Left kidney (tissue), 8 donors: ENCODE measurements at places on chromosomes 11 and 22. TPM values are rescaled to one million over a fixed set of nuclear protein-coding genes. Genes with fewer than 3 reads are reported as not detected.

The MRGPRE gene
- not detected for polyA plus RNA-seq

The SOX10 gene
- 1.3 TPM for polyA plus RNA-seq

The PPP2R1B gene
- polyA plus RNA-seq: 23.7 TPM

The PATE4 gene
- polyA plus RNA-seq: 0.20 TPM

The OR4C6 gene
- not detected for polyA plus RNA-seq

The IGF2 gene
- 738 TPM for polyA plus RNA-seq

The ARHGAP20 gene
- polyA plus RNA-seq: 5.7 TPM

The OSBP2 gene
- 5.5 TPM for polyA plus RNA-seq

The PATE2 gene
- 0.25 TPM for polyA plus RNA-seq

The GAL3ST1 gene
- 23.8 TPM for polyA plus RNA-seq

- no peak for DNase-seq
Observed at GRCh38 chr22:45444168-45444567, 30.7 kb downstream of the RIBC2 start.

GRCh38 chr11:6498121-6498520 is 1.0 kb downstream of the DNHD1 start:
- no peak for DNase-seq

GRCh38 chr11:46554213-46555147 is 39.3 kb downstream of the AMBRA1 start:
- DNase-seq: no peak

- DNase-seq: no peak
Observed at GRCh38 chr11:125980436-125980835, 34.6 kb downstream of the VSIG10L2 start.

- no peak for DNase-seq
Observed at GRCh38 chr11:18492888-18493287, 33.9 kb downstream of the TSG101 start.

DNA sequence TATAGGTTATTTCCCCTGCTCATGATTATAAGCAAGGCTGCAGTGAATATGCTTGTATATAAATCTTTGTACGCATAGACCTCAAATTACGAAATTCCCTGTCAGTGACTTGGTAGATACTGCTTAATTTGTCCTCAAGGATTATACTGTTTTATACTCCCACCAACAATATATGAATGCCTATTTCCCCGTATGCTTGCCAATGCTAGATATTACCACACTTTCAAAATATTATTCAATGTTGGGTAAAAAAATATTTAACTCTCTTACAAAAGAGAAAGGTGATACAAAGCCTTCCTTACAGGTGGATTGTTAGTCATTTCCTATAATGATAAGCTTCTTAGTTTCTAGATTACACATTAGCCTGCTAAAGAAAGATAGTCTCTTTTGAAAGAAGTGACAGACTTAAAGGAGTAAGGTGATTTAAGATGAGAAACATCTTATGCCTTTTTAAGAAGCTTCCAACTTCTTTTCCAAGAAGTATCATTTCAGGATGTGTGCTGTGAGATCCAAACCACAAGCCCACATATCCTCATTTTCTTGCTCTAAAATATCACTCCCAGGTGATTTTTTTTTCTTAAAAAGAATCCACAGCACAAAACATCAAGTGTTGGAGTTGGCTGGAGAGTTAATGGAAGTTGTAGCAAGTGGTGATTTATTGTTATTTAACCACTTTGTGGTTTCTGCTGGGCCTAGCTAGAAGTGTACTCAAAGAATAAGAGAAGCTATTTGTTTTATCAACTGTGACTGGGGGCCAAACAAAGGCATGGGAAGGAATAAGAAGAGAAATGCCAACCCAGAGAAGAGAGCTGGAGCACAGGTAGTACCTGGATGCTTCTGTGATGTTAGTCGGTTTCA is 59.2 kb downstream of the BARX2 start:
- no peak for DNase-seq

DNA sequence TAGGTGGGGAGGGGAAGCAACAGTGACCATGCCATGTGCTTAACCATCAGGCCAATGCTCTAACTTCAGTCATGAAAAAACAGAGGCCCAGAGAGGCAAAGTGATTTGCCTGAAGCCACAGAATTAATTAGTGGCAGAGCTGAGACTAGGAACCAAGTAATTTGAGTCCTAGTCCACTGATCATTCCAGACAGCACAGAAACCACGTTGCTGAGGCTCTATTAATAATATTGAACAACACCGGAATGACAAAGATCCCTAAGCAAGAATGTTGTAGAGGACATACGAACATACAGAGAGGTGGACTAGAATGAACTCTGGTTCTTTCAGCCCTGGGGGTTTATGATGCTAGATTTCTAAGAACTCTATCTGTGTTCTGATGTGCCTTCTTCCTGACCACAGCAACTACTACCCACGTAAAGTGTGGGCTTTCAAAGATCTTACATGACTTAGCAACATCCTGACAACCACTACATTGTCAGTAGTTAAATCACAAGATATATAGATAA is 92.3 kb downstream of the GAB2 start:
- DNase-seq: no peak

DNA sequence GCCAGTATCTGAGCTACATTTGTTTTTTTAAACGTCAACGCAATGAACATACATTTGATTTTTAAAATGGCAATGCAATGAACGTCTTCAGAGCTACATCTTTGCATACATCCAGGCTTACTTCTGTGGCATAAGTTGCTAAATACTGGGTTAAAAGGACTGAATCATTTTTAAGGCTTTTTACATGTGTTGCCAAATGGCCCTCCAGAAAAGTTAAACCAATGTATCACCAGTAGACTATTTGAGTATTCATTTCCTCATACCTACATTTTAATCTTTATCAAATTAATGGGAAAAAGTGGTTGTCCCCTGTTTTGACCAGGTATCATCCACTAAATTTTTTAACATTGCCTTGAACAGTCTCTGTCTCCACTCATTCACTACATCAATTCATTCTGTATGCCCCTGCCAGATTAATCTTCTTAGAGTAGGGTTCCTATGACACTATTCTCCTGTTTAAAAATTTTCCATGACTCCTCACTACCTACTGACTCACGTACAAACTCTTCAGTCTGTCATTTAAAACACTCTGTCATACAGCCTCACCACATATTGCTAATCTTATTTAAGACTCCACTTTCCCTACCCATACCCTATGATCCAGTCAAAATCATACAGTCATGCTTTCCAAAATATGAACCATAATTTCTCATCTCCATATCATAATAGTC is 12.4 kb upstream of the PRRG4 start:
- no peak for DNase-seq

- DNase-seq: peak; percentile 11
Observed at GRCh38 chr11:107457205-107457557, 444 bp downstream of the CWF19L2 start.

GRCh38 chr11:35114906-35115687 is 23.9 kb upstream of the CD44 start:
- DNase-seq: no peak

- DNase-seq: no peak
Observed at GRCh38 chr11:93736129-93736528, 5.2 kb downstream of the TAF1D start.

DNA sequence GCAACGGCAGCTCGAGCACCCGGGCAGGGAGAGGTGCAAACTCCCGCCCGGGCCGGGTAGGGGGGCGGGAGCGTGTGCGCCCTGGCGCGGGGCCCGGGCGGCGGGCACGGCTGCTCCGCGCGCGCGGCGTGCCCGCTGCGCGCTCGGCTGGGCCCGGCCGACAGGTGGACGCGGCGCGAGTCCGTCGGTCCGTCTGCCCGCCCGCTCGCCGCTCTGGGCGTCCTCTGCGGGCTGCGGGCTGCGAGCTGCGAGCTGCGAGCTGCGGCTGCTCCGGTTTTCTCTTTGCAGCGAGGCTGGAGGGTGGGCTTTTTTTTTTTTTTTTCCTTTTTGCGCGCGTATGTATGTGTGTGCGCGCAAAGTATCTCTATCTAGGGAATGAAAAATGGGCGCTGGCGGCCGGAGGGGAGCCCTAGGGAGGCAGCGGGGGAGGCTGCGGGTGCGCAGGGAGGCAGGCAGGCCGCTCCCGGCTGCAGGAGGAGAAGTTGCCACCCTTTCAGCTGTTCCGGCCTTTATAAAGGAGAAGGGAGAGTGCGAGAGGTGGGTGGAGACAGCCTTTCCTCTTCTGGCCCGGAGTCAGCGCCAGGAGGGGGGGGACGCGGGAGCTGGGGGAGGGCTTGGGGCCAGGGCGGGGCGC is at the start of gene PDGFB:
TSS of gene PDGFB (minus strand) at position 487 of the 634 bp plus-strand sequence. CDS start 1,019 bp downstream, outside the sequence.
- DNase-seq: no peak

DNA sequence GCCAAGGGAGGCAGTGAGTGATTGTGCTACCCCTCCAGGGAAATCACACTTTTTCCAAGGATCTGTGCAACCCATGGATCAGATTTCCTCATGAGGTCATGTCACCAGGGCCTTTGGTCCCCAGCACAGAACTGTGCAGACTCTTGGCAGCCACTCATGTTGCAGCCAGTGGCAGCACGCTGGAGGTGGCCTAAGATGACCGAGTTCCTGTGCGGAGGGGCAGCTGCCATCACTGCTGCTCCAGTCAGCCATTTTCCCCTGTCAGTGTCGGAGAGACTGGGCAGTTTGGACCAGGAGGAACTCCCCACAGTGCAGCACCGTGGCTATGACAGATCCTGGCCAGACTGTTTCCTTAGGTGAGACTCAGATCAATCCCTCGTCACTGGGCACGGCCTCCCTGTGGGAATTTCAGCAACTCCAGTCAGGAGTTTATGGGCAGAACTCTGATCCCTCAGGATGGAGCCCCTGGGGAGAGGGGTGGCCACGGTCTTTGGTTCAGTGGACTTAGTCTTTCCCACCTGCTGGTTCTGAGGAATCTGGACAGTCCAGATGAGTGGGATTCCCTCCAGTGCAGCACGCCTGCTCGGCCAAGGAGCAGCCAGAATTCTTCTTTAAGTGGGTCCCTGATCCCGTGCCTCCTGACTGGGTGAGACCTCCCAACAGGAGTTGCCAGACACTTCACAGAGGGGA is 194.6 kb upstream of the CARD18 start:
- DNase-seq: no peak

DNA sequence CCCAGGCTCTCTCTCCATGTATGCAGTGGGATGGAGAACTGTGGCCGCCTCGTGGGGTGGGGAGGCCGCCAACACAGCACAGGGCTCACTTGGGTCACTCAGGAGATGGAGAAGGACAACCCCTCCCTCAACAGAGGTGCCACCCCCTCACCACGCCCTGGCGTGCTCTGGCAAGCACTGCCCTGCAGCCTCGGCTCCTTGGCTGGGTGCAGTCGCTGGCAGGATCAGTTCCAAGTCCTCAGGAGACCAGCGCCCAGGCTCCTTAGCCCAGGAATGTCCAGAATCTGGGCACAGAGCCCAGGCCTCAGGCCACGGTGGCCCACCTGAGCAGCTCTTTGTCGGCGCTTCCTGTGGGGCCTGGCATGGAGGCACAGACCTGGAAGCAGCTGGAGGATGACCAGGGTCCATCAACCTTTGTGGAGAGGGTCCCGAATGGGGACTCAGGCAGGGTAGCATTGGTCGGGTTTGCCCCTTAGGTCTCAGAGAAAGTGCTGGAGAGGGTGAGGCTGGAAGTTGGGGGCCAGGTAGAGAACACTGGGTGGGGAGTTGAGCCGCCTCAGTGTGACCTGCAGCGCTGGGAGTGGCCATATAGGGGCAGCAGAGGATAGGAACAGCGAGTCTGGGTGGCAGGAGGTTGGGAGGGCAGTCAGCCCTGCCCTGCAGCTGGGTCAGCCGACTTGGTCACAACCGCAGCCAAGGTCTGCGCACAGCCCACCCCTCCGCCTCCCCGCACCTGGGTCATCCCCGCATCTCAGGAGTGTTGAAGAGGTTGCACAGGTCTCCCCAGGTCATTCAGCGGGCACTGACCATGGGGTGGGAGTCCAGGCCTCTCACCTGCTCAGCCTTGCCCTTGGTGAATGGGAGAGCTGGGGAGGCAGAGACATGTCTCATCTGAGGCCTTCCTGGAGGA is 8.2 kb downstream of the SUSD2 start:
- peak; percentile 54 for DNase-seq

DNA sequence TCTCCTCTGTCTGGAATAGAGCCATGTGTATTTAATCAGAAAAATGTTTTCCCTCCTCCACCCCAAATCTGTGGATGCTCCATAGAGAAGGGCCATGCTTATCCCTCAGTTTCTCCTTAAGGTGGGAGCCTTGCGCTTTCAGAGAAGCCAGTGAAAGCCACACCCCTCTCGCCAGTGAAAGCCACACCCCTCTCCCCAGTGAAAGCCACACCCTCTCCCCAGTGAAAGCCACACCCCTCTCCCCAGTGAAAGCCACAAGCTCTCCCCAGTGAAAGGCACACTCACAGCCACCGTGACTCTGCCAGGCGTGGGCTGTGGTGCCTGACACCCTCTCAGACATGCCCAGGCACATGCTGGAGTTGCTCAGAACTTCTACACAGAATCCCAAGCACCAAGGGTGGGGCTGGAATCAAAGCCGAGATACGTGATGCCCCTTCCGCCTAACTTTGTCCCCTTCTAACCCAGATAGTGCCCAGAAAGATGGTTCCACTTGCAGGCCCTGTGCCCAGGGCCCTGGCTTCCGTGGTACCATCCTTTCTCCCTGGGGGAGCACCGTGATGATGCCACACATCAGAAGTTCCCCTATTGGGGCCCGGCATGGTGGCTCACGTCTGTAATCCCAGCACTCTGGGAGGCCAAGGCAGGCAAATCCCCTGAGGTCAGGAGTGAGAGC is 16.5 kb upstream of the PRR5 start:
- no peak for DNase-seq

DNA sequence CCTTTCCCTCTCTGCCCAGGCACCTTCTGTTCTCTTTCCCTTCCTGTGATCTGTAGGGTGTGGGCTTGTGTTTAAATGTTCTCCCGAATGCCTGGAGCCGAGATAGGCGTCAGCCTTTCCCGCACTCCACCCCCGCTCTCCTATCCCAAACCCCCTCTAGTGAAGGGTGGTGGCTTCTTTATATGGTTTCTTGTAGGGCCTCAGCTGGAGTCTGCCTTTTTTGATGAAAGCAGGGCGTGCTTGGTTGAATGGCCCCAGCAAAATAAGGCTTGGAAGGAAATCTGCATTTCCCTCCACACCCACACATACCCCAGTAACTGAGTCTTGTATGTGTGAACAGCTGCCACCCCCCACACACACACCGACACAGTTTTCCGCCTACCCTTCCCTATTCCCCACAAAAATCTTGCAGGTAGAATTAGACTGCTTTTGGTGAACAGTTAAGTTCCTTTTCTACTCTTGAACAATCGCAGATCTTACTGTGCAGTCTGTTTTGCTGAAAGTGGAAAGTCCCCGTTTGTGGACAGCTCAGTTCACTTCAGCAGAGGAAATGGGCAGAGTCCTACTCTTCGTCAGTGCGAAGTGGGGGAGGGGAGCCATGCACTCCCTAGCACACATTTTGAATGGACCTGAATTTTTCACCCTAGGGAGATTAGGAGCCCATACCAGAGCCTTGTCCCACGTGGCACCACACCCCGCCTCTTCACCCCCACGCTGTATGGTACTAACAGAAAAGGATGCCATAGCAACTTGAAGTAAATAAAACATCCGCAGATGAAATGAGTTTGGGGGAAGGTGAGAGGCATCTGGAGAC is 25.5 kb upstream of the GRK2 start:
- peak; percentile 47 for DNase-seq

- no peak for DNase-seq
Observed at GRCh38 chr22:20182365-20182764, 31.5 kb upstream of the CCDC188 start.

DNA sequence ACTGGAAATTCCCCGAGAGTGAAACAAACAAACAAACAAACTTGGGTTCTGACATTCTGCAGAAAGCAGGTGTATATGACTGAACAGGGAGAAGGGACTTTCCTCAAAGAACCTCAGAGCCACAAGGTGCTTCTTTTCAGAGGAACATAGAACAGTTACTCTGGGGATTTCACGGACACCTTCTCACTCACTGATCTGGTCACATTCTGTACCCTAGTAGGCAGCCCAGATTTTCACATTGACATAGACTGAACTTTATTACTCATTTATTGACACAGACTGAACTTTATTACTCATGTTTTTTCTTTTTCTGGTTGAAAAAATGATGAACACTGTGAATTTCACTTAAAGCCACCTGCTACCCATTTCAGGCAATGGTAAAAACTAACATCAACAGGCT is 263.0 kb downstream of the OPCML start:
- no peak for DNase-seq
